C1 segment of cervical spinal cord (tissue), 14 donors: ENCODE measurements at places on chromosomes 1 and 21.

GRCh38 chr1:191022856-191023255 lies 545.2 kb upstream of the BRINP3 start:
- DNase-seq, result no peak

DNA sequence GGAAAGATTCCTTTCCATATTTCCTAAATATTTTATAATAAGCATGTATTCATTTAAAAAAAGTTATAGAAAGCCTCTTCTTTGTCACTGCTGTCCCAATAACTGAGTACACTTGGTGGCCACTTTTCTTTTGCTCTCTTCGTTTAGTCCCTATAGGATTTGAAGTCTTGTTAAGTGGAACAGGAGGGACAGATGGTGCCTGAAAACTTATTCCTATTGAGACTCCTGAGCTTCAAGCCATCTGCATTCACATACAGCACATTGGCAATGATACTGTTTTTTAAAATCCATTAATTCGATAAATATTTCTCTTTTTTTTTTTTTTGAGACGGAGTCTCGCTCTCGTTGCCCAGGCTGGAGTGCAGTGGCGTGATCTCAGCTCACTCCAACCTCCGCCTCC lies 2.0 kb upstream of the ZBTB40 start:
- DNase-seq, result no peak

DNA sequence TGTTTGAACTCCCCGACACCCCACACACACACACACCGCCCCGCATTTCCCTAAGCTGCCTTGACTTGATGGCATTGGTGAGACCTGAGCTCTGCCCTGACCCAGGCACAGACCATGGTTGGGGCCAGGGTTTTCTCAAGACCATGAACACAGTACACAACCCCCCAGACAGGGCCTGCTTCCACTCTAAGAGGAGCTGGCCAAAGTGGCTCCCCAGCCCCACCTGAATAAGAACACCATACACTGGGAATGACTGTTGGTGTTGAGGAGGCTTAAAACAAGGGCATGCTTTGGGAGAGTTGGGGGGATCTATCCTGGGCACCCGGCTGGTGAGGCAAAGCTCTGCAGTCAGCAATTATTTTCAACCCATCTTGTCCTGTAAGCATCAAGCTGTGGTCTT lies 77.6 kb upstream of the SYT6 start:
- no peak for DNase-seq

DNA sequence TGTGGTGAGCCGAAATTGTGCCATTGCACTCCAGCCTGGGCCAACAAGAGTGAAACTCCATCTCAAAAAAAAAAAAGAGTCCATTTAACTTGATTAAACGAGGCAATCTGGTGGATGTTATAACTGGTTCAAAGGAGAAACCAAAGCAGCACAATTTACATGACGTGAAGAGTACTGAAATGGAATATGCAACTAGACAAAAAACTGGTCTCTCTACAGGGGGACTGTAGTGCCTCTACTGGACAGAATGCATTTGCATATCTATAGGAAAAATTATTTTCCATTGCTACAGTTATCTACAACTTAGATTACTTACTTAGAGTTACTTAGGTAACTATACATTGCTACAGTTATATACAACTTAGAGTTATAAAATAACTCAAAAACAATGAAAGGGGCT lies 2.7 kb upstream of the CAPN2 start:
- no peak for DNase-seq

- DNase-seq, result no peak
Observed at GRCh38 chr1:59128239-59128736, 168.6 kb upstream of the FGGY start.

DNA sequence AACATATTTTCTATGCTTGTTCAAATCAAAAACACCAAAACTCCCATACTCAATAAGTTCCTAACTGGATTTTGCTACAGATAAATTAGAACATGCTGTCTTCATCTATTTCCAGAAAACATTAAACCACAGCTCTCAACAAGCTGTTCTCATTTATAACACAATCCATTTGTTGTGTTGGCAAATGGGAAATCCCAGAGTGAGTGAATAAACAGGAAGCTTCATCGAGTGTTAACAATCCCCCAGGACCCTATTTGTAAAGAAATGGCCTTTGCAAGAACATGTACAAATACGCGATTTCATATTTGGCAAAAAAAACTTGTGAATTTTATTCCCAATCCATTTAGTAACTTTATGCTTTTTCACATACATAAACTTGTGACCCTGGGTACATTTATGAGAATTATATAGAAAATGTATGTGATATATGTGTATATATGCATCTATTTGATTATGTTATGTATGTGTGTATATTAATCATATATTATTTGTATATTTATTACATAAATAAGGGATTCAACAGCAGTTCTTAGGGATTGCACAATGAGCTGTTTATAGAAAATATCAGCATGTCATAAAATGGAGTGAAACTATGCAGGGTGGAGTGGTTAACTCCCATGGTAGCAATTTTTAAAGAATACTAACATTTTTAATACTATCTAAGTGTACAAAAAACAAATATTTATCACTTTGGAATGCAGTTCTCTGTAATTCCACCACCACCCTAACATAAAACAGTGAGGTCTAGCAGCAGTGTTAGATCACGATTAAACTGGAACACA lies 160.0 kb downstream of the NEGR1 start:
- no peak for DNase-seq

GRCh38 chr1:235105051-235106043 lies 23.3 kb downstream of the TOMM20 start:
- no peak for DNase-seq

DNA sequence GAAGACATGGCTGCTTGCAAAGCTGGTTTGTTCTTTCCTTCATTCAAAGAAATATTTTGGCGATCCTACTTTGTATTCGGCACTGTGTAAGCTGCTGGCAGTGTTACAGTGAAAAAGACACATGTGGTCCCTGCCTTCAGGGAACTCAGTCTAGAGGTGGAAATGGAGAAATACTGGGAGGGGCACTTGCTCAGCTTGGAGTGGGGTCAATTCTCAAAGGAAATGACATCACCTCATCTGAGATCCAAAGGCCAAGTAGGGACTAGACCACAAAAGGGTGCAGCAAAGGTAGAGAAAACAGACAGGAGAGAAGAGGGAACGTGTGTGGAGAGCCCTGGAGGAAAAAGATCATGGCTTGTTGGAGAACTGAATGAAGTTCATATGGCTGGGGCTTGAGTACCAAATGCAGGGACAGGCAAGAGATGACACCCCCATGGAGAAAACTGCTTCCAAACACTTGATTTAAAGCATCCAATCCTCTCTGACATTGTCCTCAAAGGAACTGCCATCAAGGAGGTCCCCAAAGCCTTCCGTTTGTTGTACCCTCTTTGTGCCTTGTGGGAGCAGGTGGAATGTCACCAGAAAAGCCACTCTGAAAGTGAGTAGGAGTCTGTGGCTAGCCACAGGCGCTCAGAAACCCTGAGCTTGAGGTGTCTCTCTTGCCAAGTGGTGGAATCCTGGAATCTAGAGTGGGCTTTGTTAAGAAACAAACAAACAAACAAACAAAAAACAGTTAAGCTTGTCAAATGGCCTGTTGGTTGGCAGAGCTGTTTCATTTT lies 48.3 kb upstream of the TDRD10 start:
- DNase-seq, result no peak

DNA sequence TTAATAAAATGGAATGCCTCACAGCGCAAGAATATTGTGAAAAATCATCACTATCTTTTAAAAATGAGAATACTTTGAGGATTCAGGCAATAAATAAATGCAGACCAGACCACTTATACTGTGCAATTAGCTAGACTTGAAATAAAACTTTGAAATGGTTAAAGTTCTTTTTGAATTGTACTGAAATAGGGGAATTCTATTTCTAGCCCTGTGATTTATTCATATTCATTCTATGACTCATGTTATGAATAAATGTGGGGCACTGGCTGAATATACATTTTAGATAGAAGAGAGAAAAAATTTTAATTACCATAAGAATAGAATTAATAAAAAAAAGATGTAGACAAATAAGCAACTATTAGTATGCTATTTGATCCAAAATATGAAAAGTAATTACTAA lies 16.4 kb upstream of the USP25 start:
- no peak for DNase-seq

GRCh38 chr1:86085741-86086409 lies 70.7 kb downstream of the COL24A1 start:
- DNase-seq, result no peak

- DNase-seq, result no peak
Observed at GRCh38 chr1:73772941-73773340, 425.0 kb downstream of the LRRIQ3 start.

GRCh38 chr1:27634177-27634984 lies 604 bp downstream of the FGR start:
- peak; percentile 24 for DNase-seq

DNA sequence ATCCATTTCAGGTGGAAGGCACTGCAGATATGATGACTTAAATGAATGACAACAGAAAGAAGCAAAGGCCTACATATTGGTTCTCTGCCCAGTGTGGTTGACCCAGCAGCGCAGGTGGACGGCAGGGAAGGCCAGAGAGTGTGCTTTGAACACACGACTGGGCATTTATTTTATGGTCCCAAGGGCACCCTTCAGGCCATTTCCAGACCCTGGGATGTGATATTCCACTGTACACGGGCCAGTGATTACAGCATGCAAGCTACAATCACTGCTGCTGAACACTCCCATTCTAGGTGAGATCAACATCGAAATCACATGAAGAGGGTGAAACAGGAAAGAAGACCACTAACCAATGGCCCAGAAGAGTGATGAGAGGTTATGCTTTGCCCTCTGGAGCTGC lies 33.8 kb downstream of the PCNX2 start:
- no peak for DNase-seq

GRCh38 chr1:12296623-12297022 lies 66.8 kb downstream of the VPS13D start:
- DNase-seq, result no peak

DNA sequence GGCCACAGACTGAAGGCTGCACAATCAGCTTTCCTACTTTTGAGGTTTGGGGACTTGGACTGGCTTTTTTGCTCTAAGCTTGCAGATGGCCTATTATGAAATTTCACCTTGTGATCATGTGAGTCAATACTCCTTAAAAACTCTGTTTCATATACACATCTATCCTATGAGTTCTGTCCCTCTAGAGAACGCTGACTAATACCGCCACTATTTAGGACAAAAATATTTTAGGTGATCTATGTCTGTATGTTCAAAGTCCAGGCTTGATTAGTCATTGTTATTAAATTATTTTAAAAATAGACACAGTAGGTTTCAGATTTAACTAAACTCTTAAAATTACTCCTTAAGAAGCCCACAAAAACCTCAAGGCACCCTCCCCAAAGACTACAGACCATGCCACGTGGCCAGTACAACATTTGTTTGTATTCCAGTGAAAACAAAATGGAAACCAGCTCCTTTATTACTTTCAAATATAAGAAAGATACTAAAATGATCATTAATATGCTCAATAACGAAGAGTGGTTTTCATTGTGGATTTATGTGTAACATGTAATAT lies 63.1 kb downstream of the TMPRSS15 start:
- no peak for DNase-seq

DNA sequence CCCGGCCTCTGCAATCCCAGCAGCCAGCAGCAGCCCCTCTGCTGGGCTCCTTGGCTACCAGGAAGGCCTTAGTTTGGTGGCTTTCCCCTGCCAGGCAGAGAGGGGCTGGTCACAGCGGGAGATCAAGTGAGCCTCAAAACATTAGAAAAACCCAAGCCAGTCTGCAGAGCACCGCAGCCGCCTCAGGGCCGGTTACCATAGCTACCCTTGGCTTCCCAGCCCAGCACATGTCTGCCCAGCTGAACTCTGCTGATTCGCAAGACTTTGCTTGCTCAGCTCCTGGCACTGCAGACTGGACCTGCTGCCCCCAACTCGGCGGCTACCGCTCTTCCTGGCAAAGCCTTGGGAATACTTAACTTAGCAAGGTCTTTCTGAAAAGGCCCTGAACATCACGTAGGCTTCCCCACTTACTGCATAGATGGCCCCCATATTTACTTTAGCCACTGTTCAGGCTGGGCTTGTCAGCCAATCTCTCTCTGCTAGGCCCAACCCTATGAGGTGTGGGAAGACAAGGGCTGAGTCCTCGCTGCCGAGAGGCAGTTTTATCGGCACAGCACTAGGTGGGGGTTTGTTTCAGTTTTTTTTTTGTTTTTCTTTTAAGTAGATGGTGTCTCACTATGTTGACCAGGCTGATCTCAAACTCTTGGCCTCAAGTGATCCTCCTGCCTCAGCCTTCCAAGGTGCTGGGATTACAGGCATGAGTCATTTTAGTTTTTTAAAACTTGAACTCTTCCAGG lies 28.6 kb upstream of the PLEKHG5 start:
- peak; percentile 63 for DNase-seq

- no peak for DNase-seq
Observed at GRCh38 chr1:158067662-158068061, 74.2 kb downstream of the KIRREL1 start.

DNA sequence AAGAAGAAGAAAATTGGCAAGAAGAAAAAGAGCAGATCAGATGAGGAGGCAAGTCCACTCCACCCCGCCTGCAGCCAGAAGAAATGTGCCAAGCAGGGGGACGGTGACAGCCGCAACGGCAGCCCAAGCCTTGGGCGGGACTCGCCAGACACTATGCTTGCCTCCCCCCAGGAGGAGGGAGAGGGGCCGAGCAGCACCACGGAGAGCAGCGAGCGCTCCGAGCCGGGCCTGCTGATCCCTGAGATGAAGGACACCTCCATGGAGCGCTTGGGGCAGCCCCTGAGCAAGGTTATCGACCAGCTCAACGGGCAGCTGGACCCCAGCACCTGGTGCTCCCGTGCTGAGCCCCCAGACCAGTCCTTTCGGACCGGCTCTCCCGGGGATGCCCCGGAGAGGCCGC lies 9.0 kb upstream of the SLC25A34 start:
- DNase-seq, result no peak

DNA sequence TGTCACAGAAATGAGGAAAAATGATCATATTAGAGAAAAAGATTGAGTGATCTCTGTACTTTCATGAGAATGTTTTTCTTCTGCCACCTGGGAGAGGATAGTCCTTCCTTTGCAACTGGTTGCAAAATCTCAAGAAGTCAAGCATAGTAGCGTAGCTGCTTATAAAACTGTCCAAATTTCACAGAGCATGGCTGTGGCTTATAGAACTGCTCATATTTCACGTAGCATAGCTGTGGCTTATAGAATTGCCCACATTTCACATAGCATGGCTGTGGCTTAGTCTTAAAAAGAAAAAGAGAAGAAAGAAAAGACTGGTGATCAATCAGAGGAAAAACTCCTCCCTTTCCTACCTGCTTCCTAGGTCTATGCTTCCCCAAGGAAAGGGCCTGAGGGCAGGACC lies 329.5 kb downstream of the SIPA1L2 start:
- DNase-seq, result no peak
